NCI-H1930 (cell line): ENCODE measurements at places on chromosomes 7 and 10.
A peak's percentile ranks its signal among the peaks of the same experiment; 100 is the strongest.

DNA sequence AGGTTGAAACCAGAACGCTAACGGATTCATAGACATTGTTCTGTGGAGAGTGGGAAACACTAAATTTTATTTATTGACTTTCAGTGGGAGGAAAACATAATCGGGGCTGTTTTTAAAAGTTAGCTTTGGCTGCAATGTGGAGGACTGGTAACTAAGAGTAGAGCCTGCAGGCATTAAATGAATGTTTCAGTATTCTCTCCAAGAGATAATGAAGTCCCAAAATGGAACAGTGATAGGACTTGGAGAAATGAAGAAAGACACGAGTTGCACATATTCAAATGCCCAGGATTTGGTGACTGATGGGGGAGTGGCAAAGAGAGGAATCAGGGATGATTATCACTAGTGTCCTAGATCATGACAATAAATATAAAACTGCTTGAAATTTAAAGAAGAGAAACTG lies 359.8 kb upstream of the LRRTM3 start:
- no peak for DNase-seq

- DNase-seq: no peak
Measured at GRCh38 chr10:106799776-106800175, 364.7 kb downstream of the SORCS1 start.

GRCh38 chr7:40001649-40002048 lies 51.6 kb downstream of the CDK13 start:
- no peak for DNase-seq

- no peak for DNase-seq
Measured at GRCh38 chr7:71784781-71785180, 627.4 kb downstream of the CALN1 start.

- DNase-seq: no peak
Measured at GRCh38 chr7:117279931-117280557, 42.8 kb downstream of the WNT2 start.

GRCh38 chr7:104208421-104208780 lies 588 bp upstream of the ORC5 start:
- DNase-seq: no peak

- no peak for DNase-seq
Measured at GRCh38 chr7:50920031-50920635, 137.4 kb upstream of the GRB10 start.

GRCh38 chr7:45089341-45089891 lies 647 bp upstream of the NACAD start:
- DNase-seq: peak; percentile 95

DNA sequence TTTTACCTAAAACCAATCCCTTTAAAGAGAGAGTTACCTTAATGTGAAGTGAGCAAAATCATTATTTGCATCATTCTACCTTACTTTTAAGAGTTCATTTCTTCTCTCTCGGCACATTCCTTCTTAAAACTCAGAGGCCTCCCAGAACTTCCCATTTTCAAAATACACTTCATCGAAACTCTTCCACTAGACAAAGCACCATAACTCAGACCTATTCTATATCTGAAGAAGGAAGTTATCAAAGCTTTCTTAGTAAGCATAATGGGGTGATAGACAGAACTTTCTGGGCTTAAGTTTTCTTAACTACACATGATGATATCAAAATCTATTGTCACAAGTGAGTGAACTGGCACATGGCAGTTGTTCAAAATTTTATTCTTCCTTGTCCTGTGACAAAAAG lies 24.6 kb upstream of the GNAT3 start:
- no peak for DNase-seq

GRCh38 chr7:22666732-22667131 lies 60.3 kb upstream of the IL6 start:
- DNase-seq: no peak

DNA sequence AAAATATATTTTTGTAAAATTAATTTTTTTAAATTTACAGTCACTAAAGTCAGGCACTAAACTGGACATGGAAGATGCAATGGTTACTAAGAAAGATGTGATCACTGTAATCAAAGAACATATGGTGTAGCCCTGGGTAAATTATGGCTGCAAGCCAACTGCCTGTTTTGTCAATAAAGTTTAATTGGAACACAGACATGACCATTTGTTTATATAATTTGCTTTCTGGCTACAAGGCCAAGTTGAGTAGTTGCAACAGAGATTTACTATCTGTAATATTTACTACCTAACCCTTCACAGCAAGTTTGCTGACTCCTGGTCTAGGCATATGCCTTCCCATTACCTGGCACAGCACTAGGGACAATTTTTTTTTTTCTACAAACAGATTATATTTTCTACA lies 448.9 kb downstream of the ADRA2A start:
- DNase-seq: no peak

DNA sequence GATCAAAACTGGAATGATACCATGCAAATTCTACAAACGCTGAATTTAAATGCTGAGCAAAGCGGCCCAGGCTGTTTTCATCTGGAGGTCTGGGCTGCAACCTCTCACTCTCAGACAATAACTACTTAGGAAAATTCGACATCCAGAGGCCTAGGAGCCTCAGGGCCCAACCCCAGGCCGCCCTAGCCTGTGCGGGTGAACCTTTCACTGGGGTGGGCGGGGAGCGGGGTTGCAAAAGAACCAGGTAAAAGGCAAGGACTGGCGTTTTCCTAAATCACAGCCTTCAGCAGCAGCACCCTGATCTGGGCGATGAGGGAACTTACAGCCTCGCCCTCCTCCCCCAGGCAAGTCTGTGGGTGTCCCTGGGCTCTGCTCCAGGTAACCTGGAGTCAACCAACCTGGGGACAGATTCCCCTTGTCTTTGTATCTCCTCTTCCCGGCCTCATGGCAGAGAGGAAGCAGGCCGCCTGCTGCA lies 33.4 kb downstream of the CALML5 start:
- DNase-seq: no peak

DNA sequence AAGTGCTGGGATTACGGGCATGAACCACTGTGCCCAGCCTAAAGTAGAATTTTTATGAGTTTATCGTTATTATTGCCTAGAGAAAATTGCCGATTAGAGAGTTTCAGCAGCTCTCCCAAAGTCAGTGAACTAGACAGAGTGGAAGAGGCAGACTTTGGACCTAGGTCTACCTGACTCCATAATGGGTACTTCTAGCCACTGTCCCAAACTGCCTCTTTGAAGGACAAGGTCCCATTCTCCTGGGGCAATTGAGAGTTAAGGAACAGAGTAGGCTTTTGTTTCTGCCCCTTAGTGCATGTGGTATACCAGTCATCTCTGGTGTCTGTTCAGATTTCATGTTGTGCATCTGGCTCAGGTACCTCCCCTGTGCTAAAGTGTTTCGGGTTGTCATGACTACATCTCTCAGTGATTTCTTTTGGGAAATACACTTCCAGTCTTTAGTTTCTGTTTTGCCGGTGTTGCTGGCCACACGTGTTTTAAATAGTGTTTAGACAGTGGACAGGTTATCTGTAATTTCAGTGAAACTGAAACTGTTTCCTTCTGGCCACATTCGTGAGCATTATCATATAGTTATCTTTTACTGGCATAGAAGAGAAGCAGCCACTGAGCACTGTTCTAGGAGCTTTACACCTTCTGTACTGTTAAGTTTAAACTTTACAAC lies 4.7 kb downstream of the TMEM236 start:
- no peak for DNase-seq

DNA sequence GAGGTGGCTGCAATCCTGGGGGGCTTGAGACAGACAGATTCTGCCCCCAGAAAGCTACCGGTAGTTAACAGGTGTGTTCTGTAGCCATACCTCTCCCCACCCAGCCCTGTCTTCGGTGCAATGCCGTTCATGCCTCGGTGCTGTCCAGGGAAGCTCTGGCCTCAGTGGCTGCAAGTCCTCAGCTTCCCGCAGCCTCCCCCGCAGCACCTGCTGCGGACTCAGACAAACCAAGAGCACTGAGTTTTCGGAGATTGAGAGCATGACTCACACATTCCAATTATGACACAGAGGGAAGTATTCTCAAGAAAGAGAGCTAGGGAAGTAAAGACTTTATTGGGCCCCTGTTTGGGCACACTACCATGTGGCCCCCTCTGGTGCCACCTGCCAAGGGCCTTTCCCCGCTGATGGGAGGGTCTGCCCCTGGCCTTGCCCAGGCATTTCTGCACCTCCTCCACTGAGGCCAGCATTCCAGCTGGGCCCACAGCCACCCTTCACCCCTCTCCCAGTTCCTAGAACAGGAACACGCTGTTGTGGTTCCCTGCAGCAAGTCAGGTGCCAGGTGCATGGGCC lies 30.2 kb upstream of the EZH2 start:
- no peak for DNase-seq

- DNase-seq: no peak
Measured at GRCh38 chr10:71185209-71185608, 27.2 kb upstream of the UNC5B start.

DNA sequence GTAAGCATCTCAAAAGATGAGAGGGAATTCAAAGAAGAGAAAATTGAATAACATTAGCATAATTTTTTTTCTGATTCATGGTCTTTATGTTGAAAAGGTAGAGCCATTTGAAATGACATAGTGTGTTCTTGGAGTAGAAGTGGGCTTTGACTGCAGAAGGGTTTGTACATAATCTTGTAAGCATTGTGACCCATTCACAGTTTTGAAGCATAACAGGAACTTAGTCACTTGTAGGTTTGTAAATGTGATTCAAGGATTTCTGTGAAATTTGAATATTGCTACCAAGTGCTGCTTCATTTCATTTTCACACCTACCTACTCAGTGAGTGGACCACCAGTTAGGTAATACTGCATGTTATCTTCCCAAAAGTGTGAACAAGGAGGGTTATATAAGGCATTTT lies 68.6 kb downstream of the PON1 start:
- no peak for DNase-seq

GRCh38 chr7:18770822-18771221 lies 275.3 kb downstream of the HDAC9 start:
- no peak for DNase-seq

DNA sequence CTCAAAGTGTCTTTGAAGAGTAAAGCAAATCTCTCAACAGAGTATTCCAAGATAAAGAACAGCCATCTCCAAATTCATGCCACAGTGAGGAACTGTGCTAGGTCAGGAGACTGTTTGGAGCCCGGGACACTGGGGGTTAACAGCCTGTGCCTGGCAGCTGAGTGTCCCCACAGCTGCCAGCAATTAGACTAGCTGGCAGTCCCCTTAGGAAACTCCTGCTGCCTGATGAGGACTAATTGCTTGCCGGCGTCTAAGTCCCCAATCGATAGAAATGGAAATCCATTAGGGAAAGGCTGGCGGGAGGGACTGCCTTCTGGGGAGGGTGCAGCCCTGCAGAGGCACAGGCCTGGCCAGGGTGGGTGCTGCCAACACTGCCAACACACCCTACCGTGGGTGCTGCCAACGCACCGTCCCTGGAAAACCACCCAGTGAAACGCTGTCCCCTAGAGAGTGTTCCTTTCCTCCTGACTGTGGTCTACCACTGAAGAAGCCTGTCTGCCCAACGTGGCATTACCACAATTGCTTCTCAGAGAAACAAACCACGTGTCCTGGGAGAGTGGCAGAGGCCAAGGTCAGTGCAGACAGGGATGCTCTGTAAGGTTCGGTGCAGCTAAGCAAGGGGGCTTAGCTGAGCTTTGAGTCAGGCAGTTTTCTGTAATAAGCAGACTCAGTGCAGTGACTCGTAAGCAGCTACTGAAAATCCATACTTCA lies 60.8 kb downstream of the XRCC2 start:
- DNase-seq: peak; percentile 44

DNA sequence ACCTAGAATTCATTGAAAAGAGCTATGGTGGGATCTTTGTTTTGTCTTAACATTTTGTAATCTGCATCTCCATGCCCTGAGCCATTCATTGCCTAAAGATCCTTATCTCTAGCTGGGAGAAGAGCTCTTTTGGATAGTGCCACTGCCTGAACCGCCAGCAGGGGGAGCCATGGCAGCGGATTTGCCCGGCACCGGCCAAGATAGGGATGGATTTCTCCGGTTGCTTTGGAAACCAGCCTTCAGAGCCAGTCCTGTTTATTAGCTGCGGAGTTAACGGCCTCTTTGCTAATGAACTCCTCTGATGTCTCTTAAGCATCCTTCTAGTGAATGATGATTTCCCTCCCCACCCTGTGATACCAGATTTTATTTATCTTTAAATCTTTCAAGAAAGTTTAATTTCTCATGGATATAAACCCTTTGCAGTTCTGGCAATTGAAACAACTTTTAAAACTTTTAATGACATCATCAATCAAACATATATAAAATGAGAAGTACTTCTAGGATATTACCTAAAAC lies 58.2 kb upstream of the LYZL2 start:
- DNase-seq: peak; percentile 3

- DNase-seq: no peak
Measured at GRCh38 chr10:124707144-124707467, 37.1 kb downstream of the FAM53B start.

- peak; percentile 40 for DNase-seq
Measured at GRCh38 chr7:100894860-100895700, 608 bp downstream of the ACHE start.

- no peak for DNase-seq
Measured at GRCh38 chr10:7696545-7696944, 6.6 kb upstream of the ITIH2 start.

DNA sequence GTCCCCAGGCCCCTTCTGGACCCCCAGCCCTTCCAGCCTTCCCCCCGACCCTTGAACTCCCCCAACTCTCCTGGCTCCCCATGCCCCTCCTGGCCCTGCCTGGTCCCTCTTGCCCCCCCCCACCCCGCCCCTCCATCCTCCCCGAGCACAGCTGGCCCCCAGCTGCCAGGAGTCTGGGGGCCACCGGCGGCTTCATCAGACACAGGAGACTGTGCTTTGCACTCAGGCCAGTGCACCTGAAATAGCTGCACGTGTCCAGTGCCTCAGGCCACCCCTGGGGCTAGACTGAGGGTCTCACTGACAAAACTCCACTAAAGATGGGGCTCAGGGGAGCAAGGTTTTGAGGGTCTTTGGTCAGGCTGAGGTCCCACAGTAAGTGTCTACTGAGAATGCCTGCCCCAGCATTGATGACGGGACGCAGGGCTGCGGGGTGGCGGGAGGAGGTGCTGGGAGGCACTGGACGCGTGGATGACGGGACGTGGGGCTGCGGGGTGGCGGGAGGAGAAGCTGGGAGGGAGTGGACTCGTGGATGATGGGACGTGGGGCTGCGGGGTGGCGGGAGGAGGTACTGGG lies 6.5 kb downstream of the FOXL3 start:
- DNase-seq: no peak

DNA sequence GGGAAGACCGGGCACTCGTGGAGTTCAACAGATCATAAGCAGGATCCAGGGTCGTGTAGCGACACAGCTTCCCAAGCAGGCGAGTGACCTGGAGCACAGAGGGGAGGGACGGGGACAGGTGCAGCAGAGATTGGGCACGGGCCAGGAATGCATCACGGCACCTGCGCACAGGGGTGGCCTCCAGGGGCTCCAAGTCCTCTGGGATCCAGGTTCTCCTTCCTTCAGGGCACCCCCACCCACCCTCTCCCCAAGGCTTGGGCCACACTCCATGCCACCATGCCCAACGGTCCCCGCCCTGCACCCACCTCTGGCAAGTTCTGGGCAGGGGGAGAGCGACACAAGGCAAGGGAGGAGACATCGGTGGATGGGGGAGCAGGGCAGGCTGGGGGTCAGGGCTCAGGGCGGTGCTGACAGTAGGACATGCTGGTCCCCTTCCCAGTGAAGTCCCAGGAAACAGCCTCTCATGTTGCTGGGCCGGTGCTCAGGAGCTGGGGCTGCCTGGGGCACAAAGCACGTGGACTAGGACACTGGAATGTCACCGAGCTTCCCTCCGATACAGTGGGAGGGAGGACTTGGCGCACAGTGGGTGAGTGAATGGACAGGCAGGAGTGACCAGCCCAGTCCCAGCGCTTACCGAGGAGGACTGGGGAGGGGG lies 597.3 kb downstream of the PTPRN2 start:
- DNase-seq: no peak
